ENCODE measurements at places on chromosomes 12 and 14.

GRCh38 chr12:76666290-76666835 lies 97.6 kb upstream of the ZDHHC17 start:
- DNase-seq, result no peak

GRCh38 chr14:37045340-37046061 lies 126.9 kb downstream of the SLC25A21 start:
- no peak for DNase-seq

GRCh38 chr12:124456652-124457152 lies 110.7 kb downstream of the NCOR2 start:
- DNase-seq, result peak; percentile 44

- DNase-seq, result no peak
Observed at GRCh38 chr12:5031958-5032357, 11.7 kb upstream of the KCNA5 start.
